Osteoblast (primary cell): ENCODE measurements at places on chromosomes 13 and 19. TPM values are rescaled to one million over a fixed set of nuclear protein-coding genes. Genes with fewer than 3 reads are reported as not detected.
A peak's percentile ranks its signal among the peaks of the same experiment; 100 is the strongest.

DNA sequence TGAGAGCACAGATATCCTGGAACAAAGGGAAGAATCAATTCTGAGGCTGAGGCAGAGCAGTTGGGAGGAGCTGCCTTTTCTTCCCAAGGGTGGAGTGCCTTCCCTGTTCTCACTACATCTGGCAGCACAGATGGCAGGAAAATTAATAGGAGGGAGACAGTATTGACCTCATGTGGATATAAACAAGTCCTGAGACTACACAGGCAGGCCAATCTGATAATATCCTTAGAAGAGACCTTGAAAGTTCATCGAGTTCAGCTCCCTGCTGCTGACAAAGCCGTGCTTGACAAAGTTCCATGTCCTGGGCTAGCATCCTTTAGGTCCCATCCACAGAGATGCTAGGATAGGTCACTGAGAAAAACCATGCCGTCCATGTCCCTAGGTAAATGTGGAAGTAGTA, 1451.5 kb downstream of the EFNB2 start:
- DNase-seq: no peak

GRCh38 chr19:39408392-39409207, 2.0 kb downstream of the ZFP36 start:
- DNase-seq: peak; percentile 87

DNA sequence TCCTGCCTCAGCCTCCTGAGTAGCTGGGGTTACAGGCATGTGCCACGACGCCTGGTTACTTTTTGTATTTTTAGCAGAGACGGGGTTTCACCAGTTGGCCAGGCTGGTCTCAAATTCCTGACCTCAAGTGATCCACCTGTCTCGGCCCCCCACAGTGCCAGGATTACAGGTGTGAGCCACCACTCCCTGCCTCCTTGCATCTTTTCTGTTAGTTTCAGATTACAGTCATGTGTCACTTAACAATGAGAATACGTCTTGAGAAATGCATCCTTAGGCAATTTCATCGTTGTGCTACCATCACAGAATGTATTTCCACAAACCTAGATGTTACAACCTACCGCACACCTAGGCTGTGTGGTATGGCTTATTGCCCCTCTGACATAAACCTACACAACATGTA, 180.4 kb downstream of the TM9SF2 start:
- no peak for DNase-seq

GRCh38 chr13:28574617-28575142, 79.8 kb upstream of the FLT1 start:
- DNase-seq: peak; percentile 83

- no peak for DNase-seq
Measured at GRCh38 chr19:32178401-32178800, 167.0 kb upstream of the ZNF507 start.

Gene EBPL
- 26.1 and 38.9 TPM in 2 replicates for total RNA-seq

Gene RBM26
- total RNA-seq: 32.7 and 35.5 TPM in 2 replicates
